NT2/D1 (cell line): ENCODE measurements at places on chromosomes 2 and 18.

DNA sequence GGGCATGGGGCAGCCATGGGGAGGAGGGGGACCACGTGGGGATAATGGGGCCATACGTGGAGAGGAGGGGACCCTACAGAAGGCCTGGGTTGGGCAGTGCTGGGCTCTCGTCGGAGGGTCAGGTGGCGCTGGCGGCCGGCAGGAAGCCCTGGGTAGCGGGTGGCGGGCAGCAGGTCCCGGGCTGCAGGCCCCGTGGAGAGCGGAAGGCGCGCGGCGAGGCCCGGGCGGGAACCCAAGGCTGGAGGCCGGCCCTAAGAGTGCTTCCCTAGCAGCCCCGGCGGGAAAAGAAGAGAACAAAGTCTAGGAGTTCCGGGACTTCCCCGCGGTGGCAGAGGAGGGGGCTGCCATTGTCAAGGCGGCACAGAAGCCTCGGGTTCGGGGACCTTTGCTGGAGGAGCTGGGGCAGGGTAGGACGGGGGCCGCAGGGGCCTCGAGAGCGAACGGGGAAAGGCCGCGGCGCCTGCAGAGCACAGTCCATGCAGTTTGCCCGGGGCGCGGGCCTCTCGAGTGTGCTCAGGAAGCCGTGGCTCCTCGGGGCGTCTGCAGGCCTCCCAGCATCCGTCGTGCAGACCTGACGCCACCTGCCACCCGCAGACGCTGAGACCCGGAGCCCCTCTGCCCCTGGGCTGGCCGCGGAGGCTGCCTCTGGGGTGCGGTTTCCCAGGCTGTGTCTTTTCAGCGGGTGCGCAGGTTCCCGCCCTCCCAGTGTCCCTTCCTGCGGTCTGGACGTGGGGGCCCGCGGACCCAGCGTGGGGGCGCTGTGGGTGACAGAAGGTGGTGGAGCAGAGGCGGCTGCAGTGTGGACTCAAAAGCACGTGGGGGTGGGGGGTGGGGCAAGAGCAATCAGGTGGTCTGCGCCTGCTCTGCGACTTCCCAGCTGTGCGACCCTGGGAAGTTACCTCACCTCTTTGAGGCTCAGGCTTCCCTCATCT lies 19.4 kb upstream of the NCL start:
- DNase-seq, result no peak

- DNase-seq, result peak; percentile 11
These were observed 557.9 kb downstream of the CCDC85A start for GRCh38 chr2:56741601-56742102.

DNA sequence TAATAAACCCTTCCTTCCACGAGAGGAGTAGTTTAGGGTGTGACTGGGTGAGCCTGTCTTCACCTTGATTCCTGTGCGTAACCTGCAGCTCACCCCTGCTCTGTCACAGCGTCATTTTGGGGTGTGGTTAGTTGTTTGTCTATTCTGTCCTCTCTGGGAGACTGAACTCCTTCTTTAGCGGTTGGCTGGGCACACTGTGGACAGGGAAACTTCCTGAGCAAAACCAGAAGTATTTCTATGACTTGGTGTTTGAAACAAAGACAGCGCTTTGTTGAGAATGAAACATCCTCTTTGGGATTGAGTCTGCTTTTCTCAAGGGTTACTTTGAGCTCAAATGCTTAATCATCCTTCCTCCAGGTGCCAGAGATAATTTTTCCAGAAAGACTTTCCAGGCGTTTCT lies 270.7 kb downstream of the HRH4 start:
- no peak for DNase-seq

DNA sequence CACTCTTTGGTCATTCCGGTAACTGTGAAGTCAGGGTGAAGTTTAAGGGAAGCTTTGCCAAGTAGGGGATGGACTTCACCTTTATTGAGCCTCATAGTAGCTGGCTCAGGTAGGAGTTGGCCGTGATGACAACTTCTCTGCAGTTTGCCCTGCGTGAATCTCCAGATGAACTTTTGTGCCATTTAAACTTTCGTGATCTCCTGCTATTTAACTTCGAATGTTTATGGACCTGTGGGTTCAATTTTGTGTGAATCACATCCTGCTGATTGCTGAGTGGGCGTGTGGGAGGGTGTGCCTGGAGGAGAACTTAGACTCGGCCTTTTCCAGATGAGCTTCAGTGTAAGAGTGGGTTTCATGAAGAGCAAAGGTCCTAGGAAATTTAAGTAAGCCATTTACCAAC lies 4.2 kb downstream of the UGT1A1 start:
- no peak for DNase-seq

DNA sequence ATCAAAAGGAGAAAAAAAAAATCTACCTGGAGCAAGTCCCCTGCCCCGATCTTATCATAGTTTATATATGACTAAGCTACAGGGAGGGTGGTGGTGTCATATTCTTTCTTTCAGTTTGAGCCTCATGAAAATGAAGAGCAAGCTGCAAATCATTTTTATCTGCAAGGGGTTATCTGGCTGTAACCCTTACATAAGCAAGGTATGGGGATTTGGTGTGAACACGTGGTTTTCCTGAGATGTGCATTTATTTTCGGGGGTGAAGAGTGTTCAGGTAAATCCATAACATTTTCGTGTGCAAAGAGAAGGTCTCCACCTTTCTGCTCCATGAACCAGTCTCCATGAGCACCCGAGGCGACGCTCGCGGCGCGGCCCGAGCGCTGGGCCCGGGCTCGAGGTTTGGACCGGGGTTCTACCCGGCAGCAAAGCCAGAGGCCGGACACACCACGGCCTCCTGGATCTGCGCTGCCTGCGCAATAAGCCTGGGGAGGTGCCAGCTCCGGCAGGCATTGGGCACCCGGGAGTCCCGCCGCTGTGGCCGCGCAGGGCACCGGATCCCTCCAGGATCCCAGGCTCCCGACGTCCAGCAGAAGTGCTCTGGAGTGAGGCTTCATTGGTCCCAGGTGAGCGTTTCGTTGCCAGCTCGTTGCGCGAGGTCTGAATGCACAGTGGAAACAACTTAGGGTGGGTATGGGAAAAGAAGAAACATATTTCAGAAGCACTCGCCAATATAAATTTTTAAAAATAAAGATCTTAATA lies 36.1 kb upstream of the GPD2 start:
- no peak for DNase-seq
